Right atrium auricular region (tissue), 2 donors: ENCODE measurements at places on chromosomes 4 and X. TPM values are rescaled to one million over a fixed set of nuclear protein-coding genes. Genes with fewer than 3 reads are reported as not detected.

Gene SRP72
- 22.1 TPM for total RNA-seq

Gene MEPE
- total RNA-seq, result not detected

Gene NPY2R
- total RNA-seq, result not detected

Gene P2RY8
- 1.3 TPM for total RNA-seq

Gene PAGE2
- not detected for total RNA-seq

Gene PRDM8
- total RNA-seq, result 2.2 TPM

Gene APBB2
- total RNA-seq, result 37.3 TPM

Gene PNMA3
- 0.63 TPM for total RNA-seq
